ENCODE measurements at places on chromosomes 3 and 15.

DNA sequence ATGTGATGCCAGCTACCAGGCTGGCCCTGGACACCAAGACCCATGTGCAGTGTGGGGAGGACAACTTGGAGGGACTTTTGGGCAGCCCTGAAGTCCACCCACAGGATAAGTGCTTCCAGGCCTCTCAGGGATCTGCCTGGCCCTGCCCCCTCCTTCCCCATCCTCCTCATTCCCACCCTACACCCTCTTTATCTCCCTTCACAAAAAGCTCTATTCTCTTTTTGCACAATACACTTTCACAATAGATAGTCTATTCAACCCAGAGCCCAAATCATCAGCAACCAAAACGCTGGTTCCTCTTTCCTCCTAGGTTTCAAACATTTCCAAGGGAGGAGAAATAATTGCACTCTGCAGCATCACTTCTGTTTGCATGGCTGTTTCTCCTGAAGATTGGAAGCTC lies 7.8 kb upstream of the ZNF710 start:
- DNase-seq, result no peak

DNA sequence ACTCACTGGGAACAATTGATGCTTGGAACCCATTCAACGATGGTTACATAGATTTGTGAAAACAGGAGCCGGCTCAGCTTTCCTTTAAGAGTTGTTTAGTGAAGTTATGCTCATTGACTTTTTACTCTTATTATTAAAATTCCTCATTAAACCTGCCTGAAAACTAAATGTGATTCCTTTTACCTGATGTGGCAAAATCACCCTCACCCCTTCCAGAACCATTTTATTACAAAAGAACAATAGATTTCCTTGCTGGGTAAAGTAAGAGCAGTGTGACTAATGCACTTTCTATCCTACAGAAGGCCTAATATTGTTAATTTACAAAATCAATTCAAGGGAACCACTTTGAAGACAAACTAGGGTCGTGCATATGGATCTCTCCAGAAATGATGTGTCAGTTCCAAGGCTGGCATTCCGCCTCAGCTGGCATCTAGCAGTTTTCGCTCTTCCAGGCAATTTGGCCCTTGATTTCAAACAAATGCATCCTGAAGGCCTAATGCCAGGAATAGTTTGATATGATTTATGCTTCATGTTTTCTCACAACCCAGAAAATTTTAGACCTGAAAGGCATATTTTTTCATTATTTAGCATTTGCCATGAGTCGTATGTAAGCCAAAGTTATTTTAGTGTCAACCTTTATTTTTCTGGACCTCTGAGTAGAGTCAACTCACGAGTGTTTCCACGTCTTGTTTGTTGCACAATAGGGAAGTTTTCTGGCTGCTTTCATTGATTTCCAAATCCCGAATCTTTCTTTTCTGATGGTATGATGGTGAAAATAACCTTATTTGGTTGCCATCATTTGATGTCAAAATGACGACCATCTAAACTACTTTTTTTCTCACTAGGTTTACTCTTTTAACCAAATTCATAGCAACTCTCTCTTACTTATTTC lies 447.8 kb downstream of the MECOM start:
- no peak for DNase-seq

GRCh38 chr3:126033765-126034164 lies 50.2 kb downstream of the SLC41A3 start:
- DNase-seq, result no peak

GRCh38 chr3:73924048-73924447 lies 299.3 kb upstream of the PDZRN3 start:
- DNase-seq, result no peak

GRCh38 chr3:46948830-46949671 lies 27.5 kb downstream of the CCDC12 start:
- no peak for DNase-seq

DNA sequence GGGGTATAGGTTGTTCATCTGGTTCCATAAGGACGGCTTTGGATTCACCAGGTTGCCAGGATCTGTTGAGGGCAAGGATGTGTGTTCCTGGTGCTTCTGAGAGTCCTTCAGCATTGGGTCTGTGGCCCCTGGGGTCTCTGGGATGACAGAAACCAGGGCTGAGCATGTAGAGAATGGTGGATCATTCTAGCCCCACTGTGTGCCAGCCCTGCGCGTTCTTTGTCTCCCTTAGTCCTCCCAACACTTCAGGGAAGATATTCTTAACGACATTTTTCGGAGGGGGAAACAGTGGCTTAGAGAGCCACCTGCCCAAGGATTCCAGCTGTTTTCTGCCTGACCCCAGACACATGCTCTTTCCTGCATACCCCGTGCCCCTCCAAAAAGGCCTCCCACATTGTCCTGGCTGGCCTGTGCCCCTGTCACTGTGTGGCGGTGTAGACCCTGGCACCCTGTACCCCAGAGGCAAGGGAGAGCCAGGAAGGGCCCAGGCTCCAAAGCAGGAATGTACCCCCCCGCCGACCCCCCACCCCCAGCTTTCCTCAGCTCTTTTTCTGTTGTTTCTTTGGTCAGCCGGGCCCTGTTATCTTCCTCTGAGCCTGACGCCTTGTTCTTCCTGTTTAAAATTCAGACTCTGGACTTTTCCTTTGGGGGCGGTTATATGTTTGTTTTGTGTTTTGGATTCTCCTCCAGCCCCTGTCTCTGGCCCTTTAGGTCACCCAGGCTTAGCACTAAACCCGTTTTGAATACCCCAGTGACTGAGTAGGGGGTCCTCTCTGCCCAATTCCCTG lies 57.8 kb upstream of the SMAD6 start:
- no peak for DNase-seq

DNA sequence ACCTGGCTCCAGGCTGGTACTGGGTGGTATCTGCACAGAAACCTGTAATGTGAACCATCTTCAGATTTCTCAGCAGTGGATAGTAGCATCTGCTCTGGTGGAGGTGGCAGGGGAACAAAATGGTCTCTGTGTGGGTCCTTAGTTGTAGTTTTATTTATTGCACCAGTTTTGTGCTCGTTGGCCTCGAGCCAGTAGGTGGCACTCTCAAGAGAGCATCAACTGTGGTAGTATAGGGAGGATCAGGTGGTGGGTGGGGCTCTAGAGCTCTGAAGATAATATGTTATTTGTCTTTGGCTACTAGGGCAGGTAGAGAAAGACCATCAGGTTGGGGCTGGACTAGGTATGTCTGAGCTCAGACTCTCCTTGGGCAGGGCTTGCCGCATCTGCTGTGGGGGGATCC lies 254.0 kb upstream of the GPR149 start:
- DNase-seq, result no peak

DNA sequence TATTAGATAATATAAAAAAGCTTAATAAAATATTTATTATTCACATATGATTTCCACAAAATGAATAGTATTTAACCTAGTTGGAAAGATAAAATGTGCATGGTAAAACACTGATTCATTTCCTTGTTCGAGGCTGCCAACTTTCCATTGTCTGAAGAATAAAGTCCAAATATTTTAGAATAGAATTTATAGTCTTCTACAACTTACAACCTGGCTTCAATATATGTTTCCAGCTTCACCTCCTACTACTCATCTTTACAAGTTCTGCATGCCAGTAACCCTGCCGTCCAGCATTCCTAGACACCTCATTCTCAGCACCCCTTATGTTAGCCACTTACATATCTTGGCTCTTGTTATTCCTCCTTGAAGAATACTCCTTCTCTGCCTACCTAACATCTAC lies 244.5 kb downstream of the FGF12 start:
- no peak for DNase-seq

GRCh38 chr15:44319385-44319784 lies 30.9 kb downstream of the GOLM2 start:
- DNase-seq, result no peak

GRCh38 chr3:10925436-10926255 lies 66.9 kb upstream of the SLC6A1 start:
- no peak for DNase-seq
